Effector CD4-positive, alpha-beta T cell (primary cell): ENCODE measurements at places on chromosomes 1 and 21.

DNA sequence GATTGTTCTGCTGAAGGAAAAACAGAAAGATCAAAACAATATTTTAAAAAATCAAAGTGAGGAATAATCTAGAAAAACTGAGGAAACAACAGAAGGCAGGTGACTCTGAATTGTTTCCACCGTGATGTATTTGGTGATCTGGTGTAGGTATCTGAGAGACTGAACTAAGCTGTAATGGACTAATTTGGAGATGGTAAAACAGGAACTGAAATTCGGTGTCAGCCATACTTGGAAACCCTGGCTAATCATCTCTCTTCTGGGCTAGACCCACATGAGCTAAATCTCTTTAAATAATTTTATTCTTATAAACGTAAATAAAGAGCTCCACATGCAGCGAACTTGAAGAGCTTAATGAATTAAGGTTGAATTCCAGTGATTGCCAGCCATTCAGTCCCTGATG is 1226.1 kb downstream of the NCAM2 start:
- no peak for DNase-seq

DNA sequence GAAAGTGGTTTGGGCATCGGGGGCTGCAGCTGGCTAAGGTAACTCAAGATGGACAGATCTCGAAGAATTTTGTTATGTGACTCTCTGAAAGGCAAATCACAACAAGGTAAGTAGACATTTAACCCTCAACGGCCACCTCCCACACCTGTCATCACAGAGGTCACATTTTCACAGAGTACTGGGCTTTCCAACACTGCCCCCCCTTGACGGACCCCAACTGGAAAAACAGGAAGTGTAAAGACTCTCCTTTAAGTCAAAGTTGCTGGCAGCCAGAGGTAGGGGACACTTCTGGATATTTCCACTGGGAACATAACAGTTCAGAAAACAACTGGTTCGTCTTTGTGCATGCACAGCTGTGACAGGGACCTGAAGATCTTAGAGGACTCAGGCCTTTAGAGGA is 22.3 kb downstream of the NOL9 start:
- DNase-seq: no peak

DNA sequence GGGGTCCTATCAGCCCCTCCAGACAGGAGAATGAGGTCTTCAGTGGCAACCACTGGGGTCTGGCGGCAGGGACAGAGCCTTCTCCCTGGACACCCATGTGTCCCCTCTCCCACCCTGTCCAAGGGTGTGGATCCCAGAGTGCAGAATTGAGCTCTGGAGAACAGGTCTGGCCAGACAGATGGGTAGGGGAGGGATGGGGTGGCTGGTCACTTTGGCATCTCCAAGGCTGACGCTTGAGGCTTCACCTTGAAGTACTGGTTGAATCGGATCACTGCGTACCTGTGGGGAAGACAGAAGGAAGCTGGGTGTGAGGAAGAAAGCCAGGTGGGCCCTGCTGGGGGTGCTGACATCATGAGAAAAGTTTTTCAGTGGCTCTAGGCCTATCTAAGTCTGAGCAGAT is 19.9 kb downstream of the ETNK2 start:
- DNase-seq: no peak

- DNase-seq: no peak
Measured at GRCh38 chr1:152997901-152998300, 3.6 kb upstream of the SPRR3 start.

- DNase-seq: no peak
Measured at GRCh38 chr1:64235181-64235580, 31.8 kb downstream of the UBE2U start.

GRCh38 chr1:222140206-222140605 is 398.3 kb upstream of the DUSP10 start:
- no peak for DNase-seq

DNA sequence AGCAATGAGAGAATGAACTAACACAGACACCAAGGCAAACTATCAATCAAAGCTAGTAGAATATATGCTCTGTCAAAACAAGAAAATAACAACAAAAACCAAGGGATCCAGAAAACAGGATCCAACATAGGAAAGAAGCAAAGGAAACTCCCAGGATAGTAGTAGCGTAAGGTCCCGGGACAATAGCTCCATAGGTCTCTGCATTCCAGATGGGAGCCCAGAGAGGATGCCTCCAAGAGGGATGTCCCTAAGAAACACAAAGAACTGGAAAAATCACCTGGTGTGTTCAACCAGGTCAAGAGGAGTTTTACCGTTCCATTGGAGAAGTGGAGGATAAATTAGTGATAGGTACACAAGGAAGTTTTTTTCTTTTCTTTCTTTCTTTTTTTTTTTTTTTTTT is 5.7 kb upstream of the FAM43B start:
- no peak for DNase-seq

GRCh38 chr1:26602378-26602959 is 72.9 kb downstream of the RPS6KA1 start:
- peak; percentile 37 for DNase-seq

DNA sequence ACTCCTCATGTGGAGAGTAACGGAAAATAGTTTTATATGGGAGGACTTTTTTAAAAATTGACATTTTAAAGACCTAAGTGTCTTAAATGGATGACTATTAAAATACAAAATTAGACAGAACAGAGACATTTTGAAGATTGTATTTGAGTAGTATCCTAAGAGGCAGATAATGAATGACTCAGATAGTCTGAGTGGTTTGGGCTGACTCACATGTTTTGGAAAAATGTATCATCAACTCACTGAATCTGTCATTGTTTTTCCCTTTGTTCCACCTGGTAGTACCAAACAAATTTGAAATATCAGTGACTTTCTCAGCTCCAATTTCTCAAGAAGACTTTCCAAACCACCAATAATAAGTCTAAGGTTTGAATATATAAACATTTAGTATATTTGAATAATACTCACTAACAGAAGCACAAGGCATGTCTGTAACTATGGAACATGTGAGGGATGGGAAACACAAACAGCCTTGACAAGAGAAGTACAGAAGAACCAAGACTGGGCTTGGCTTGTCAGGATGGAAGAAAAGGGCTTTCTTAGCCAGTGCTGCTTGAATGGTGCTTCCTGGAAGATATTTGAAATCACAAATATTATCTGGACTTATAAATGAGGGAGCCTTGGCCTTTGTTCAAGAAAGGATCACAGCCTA is 90.6 kb downstream of the SGIP1 start:
- DNase-seq: no peak

GRCh38 chr21:45421071-45421845 is 16.3 kb downstream of the COL18A1 start:
- DNase-seq: no peak

DNA sequence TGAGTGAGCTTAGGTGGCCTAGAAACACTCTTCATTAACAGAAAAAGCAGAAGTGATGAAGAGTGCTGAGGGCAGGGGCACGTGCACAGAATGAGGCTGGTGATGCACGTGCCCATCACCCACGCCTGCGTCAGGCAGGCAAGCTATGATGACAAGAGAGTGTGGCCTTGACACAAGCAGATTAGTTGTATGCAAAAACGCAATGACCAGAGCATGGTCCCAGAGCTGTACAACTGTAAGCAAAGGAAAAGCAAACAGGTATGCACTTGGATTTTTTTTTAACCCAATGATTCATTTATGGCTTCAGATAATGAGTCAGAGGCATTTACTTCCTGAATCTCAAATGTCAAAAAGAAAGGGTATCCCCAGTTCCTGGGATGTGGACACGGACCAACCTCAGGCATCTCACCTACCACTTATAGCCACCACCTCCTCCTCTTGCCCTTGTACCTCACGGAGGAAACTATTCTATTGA is 9.1 kb upstream of the TMEM61 start:
- no peak for DNase-seq

- no peak for DNase-seq
Measured at GRCh38 chr1:182139496-182139895, 78.0 kb upstream of the ZNF648 start.

- DNase-seq: no peak
Measured at GRCh38 chr1:157200451-157200850, 62.3 kb upstream of the ETV3 start.

- DNase-seq: no peak
Measured at GRCh38 chr1:114075546-114076242, 78.0 kb downstream of the SYT6 start.

GRCh38 chr1:161073474-161074121 is 3.9 kb upstream of the ARHGAP30 start:
- DNase-seq: no peak

- DNase-seq: no peak
Measured at GRCh38 chr1:10819198-10819901, 22.9 kb upstream of the CASZ1 start.

- no peak for DNase-seq
Measured at GRCh38 chr1:179313004-179313403, 19.4 kb downstream of the SOAT1 start.

DNA sequence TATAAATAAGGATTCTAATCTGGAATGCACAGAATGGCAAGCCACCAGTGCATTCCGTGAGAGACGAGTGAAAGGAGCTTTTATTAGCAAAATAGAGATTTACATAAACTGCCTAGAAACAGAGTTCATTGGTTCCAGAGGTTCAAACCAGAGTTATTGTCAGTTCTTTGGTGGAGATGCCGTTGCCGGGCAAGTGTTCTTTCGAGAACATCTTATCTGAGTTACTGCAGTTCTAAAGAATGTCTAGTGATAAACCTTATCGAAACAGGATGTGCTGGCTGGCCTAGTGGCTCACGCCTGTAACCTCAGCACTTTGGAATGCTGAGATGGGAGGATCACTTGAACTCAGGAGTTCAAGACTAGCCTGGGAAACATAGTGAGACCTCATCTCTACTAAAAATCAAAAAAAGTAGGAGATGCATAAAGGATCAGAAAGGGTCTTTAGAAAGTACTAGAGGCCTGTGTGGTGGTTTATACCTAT is 19.9 kb upstream of the EVI5 start:
- no peak for DNase-seq

DNA sequence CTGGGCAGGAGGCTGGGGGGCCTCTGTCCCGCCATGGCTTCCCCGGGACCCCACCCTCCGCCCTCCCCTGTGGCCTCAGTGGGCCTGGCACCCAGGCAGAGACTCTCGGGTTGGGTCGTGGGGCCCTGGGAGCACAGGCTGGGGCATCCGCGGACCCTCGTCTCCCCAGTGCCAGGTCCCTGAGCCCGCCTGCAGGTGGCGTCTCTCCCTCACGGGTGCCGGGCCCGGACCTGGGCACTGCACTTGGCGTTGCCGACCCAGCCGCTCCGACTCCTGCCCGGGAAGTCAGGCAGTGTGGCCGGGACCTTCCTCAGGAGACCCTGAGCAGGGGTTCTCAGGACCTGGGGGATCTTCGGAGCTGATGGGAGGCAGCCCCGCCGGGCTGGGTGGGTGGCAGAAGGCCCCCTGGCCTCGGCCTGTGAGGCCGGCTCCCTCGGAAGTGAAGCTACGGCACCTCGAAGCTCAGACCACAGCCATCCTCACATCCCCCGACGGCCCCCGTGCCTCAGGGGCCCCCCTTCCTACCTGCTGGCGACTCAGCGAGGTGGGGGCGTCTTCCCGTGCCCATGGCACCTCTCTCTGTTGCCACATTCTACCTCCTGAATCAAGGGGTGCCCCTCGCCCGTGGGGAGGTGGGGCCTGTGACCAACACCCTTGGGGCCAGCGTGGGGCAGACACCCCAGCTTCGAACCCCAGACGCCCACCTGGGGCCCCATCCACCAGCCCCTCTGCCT is 6.4 kb upstream of the C1orf159 start:
- DNase-seq: peak; percentile 77

GRCh38 chr1:35567947-35568558 is 5.1 kb upstream of the TFAP2E start:
- DNase-seq: no peak

DNA sequence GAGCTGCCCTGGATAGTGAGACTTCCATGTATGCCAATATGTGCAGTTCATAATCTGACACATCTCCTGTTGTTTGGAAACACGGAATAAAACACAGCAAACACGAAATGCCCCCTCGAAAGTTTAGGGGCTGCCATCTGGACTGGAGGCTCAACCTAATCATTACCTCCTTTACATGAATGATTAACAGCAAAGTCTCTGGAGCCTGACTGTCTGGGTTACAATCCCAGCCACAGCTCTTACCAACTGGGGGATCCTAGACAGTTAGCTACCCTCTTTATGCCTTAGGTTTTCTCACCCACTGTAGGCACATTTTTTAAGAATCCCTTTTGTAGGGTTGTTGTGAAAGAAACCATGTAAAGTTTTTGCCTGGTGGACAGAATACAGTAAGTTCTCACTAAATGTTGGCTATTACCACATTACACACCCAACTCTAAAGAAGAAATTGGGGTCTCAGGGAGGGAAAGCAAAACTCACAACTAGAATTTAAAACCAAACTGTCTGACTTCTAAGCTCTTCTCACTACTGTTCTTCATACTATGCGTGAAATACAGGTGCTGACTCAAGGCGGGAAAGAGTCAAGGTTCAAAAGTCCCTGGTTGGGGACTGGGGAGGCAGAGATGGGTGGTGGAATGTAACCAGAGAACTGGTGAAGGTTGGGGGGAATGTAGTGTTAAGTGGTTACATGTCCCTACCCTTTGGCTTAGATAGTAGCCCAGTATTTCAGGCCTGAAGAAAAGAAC is 24.2 kb downstream of the CYP4A22 start:
- no peak for DNase-seq
